ENCODE measurements at places on chromosomes 11 and 22. TPM values are rescaled to one million over a fixed set of nuclear protein-coding genes. Genes with fewer than 3 reads are reported as not detected.

DNA sequence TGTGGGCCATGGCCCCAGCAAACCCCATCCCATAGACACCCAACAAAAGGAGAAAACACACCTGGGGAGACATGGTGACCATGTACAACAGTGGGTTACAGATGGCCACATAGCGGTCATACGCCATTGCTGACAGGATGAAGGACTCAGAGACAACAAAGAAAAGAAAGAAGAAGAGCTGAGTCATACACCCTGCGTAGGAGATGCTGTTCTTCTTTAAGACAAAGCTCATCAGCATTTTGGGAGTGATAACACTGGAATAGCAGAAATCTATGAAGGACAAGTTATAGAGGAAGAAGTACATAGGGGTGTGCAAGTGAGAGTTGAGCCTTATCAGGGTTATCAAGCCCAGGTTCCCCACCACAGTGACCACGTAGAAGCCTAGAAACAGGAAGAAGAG is 4.9 kb downstream of the OR8B8 start:
- H3K27ac ChIP-seq, result no peak overlapping the region
- no peaks in the 10 kb centered on the region for H3K36me3 ChIP-seq
- no peaks in the 10 kb centered on the region for H3K4me1 ChIP-seq
- H3K27me3 ChIP-seq, result no peaks in the 10 kb centered on the region
- no peak for DNase-seq

- H3K27ac ChIP-seq, result no peak overlapping the region
- H3K4me1 ChIP-seq, result no peaks in the 10 kb centered on the region
- H3K27me3 ChIP-seq, result no peaks in the 10 kb centered on the region
Measured at GRCh38 chr22:29641042-29641699, 37.7 kb downstream of the NF2 start.

GRCh38 chr11:36564376-36565030 is 3.3 kb upstream of the RAG1 start:
- no peaks in the 10 kb centered on the region for H3K27me3 ChIP-seq
- no peak overlapping the region for H3K27ac ChIP-seq
- peak; percentile 49 for DNase-seq
- H3K4me3 ChIP-seq, result peak overlapping the region; percentile 25
- no peaks in the 10 kb centered on the region for H3K4me1 ChIP-seq

DNA sequence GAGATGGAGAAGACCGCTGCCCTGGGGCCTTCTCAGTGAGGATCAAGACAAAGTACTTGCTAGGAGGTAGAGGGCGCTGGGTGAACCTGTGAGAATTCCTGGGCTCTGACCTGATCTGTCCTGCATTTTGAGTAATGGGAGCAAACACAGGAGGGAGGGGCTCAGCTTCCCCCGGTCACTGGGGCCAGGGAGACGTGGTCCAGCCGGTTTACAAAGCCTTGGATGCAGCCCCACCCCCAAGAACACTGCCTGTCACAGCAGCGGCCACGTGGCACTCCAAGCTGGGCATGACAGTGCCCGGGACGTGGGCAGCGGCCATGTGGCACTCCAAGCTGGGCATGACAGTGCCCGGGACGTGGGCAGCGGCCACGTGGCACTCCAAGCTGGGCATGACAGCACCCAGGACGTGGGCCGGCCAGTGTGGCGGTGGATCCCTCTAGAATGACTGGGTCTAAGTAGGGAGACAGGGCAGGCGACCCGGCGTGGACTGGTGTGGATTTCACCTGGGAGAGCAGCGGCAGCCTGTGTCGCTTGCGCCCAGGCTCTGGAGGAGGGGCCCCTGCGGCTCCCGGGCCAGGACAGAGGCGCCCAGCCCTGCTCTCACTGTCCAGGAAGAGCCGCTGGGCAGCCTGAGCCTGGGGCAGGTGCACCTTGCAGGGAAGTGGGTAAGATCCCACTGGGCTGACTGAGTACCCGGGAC is 2.5 kb upstream of the TTLL8 start:
- peaks cover 6% of the 10 kb centered on the region for H3K4me1 ChIP-seq
- H3K36me3 ChIP-seq, result no peaks in the 10 kb centered on the region
- DNase-seq, result no peak
- no peak overlapping the region for H3K4me3 ChIP-seq
- H3K27me3 ChIP-seq, result peaks cover 2% of the 10 kb centered on the region

TPH1 gene
- total RNA-seq, result 0.19 TPM

Data from liver (tissue), 10 donors.